ENCODE measurements at places on chromosomes 12 and 14.

GRCh38 chr14:36682338-36682737 is 20.7 kb downstream of the PAX9 start:
- DNase-seq = no peak

GRCh38 chr12:52523824-52524223 is 3.6 kb upstream of the KRT5 start:
- no peak for DNase-seq

GRCh38 chr14:75831952-75832351 is 149.8 kb downstream of the TGFB3 start:
- DNase-seq = peak; percentile 66

DNA sequence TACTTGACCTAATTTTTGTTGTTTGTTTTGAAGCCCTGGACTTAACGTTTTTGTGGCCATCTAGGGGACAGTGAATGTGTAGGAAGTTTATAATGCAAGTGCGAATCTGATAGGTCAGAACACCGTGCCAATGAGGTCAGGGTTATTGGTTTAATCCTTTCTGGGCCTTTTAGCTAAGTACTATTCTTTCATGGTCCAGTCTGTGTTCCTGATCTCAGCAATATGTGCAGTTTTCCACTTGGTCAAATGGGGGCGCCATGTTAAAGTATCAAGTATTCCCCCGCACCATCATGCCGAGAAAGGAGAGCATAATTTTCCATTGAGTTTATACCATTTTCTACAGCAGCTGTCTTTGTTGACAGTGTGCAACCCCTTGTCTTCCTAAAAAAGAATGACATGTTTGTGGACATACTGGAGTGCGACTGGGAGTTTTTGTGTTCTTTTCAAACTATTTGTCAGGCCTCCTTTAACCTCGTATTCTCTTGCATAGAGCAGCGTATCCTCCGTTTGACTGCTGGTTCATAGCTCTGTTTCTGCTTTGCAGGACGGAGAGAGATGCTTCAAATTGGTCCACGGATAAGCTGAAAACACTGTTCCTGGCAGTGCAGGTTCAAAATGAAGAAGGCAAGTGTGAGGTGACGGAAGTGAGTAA is 1.3 kb downstream of the AHSA1 start:
- peak; percentile 72 for DNase-seq

DNA sequence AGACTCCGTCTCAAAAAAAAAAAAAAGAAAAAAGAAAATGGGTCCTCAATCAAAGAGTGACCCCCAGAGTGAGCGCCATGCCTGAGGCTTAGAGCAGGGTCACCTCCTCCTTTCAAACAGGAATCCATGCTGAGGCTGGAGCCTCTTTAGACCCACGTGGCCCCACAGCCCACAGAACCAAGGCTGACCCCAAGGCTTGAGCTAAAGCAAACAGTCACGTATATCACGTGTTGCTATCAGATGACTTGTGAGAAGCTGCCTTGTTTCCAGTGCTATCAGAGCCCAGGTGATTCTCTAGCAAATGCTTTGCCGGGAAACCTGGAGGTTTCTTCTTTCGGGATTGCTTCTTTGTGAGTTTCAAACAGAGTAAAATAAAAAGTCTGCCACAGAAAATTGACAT is 31.7 kb upstream of the DYNC1H1 start:
- DNase-seq = no peak

- DNase-seq = no peak
These were observed 122.7 kb upstream of the CPM start for GRCh38 chr12:69055706-69056105.

DNA sequence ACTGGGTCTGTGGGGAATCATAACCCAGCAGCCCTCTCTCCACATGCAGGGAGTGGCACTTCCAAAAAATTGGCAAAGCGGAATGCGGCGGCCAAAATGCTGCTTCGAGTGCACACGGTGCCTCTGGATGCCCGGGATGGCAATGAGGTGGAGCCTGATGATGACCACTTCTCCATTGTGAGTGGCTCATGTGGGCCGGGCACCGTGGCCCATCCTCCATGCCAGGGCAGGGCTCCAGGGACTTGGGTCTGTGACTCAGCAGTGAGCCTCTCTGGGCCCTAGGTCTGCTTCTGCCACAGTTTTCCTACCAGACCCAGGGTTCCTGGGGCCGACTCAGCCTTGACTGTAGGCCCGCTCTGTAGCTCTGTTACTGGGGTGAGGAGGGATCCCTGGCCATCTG is 2.2 kb downstream of the NPFF start:
- peak; percentile 74 for DNase-seq

- DNase-seq = peak; percentile 94
These were observed 190.2 kb upstream of the SLC38A2 start for GRCh38 chr12:46562625-46563225.

- DNase-seq = no peak
These were observed 19.5 kb upstream of the GAS2L3 start for GRCh38 chr12:100553936-100554335.

- peak; percentile 74 for DNase-seq
These were observed 8.3 kb downstream of the COL2A1 start for GRCh38 chr12:47995981-47996401.

DNA sequence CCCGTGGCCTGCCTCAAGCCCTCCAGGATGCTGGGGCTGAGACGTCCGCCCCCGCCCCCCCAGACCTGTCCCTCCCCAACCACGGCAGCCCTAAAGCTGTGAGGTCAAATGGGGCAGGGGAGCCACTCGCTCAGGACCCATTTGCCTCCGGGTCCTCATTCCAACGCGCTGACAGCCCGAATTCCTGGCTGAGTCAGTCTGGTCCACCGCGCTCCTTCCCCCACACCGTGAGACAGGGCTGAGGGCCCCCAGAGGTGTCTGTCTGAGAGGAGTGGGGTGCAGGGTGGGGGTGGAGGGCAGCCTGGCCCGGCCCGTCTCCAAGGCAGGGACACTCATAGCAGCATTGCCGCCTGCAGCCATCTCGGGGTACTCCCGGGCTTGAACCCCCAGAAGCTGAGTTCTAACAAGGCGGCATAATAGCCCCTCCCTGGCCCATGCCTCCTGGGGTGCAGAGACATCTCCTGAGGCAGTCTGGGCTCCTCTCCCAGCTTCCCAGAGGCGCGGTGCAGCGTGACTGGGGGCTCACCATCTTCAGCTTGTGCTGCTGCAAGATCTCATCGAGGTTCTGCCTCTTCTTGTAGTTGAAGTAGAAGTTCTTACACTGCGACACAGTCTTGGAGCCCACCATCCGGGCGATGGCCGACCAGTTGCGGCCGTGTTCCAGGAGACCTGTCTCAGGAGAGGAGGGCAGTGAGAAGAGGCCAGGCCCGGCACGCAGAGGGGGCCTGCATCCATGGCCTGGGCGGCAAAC is 90.5 kb downstream of the RFLNA start:
- peak; percentile 78 for DNase-seq

DNA sequence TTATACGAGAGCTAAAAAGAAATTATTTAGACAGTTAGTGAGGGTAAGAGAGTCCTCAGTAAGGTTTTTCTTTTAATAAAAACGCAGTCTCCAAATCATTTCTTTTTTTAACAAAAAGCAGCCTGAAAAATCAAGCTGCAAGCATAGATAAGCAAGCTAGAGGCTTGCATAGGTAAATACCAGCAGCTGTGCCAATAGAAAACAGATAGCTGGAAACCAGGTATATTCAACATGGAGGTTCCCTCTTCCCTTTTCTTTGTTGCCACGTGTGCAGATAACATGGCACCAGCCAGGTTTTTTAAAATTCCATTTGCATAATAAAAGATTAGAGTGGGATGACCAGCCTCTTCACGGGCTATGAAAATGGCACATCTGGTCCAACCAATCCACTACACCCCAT is 6.1 kb upstream of the PRKAB1 start:
- no peak for DNase-seq

GRCh38 chr14:45680531-45680930 is 427.5 kb upstream of the MIS18BP1 start:
- DNase-seq = no peak

DNA sequence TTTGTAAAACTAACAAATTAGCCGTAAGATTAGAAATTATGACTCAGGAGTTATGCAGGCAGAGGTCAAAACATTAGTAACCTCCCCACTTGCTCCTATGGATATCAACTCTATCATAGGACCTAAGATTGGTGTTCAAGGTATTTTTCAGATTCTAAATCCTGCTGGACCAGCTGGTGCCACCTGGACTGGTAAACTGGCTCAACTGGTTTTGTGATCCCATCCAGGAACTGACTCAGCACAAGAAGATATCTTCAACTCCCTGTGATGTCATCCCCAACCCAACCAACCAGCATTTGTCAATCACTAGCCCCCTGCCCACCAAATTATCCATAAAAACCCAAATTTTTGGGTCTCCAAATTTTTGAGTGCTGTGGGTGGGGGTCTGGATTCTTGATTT is 98.1 kb upstream of the OR4E1 start:
- DNase-seq = no peak

DNA sequence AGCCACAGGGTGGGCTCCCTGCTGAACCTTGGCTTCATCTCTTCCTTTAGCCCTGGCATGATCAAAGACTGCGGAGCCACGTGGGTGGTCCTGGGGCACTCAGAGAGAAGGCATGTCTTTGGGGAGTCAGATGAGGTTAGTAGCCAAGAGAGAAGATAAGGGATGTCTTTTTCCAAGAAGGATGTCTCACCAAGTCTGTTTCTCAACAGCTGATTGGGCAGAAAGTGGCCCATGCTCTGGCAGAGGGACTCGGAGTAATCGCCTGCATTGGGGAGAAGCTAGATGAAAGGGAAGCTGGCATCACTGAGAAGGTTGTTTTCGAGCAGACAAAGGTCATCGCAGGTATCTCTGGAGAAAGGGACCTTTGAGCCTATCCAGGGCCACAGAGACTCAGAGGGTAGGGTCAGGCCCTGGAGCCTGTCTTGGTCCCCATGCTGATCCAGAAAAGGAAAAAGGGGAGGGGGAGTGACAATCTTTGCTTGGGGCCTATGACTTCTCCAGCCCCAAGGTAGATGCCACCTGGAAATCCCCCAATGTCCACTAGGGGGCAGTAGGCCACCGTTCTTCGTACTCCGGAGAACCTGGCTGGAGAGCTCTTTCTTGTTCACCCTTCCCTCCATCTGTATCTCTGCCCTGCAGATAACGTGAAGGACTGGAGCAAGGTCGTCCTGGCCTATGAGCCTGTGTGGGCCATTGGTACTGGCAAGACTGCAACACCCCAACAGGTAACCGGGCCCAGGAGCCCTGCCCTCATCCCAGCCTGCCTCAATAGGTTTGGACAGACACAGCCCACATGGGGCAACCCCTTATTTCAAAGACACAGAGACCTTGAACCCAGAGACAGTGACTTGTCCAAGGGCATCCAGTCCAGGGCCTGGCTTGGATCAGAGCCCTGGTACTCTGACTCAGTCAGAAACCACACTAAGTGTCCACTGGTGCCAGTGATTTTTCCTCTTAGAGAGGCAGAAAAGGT is 2.0 kb downstream of the TPI1 start:
- peak; percentile 64 for DNase-seq

DNA sequence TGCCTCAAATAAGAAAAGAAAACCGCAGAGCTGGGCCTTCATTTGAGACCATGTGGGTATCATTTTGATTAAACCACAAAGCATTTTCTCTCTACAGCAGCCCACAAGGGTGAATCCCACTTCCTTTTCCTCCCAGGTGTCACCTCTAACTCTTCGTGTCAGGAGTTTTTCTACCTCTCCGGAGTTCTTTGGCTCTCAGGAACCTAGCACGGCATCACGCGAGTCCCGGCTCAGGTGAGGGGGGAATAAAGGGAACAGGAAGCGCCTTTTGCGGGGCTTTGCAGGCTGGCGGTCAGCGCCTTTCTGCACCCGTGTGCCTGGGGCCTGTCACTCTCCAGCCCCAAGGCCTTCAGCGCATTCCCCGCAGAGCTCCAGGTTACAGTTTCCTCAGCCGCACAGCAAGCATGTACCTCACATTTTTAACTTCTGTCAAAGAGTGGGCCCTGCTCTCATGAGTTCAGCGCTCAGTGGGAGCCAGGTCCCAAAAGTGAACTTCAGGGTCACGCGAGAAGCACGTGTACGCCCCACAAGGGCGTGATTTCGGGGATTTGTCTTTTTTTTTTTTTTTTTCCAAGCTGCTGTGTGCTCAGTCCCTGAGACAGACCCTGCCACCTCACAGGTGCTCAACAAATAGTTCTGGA is 740 bp upstream of the PRPF40B start:
- DNase-seq = peak; percentile 23

GRCh38 chr14:99040711-99041110 is 231.3 kb downstream of the BCL11B start:
- no peak for DNase-seq

DNA sequence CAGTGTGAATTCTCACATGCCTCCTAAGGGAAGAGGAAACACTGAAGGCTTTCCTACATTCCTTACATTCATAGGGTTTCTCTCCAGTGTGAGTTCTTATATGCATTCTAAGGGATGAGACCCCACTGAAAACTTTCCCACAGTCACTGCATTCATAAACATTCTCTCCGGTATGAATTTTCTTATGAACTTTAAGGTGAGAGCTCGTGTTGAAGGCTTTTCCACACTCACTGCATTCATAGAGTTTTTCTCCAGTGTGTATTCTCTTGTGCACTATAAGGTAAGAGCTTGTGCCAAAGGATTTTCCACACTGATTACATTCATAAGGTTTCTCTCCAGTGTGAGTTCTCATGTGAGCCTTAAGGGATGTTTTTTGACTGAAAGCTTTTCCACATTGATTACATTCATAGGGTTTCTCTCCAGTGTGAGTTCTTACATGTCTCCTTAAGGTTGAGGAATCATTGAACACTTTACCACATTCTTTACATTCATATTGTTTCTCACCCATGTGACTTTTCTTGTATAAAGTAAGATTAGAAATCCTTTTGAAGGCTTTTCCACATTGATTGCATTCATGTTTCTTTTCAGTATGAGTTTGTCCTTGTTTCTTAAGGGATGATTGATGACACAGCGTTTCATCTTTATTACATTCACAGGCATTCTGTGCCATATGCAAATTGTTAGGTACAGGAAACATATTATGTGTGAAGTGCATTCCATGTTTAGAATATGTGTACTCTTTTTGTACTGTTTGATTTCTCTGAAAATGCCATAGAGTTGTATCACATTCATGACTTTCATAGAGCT is 9.5 kb downstream of the ZNF891 start:
- no peak for DNase-seq

- DNase-seq = peak; percentile 77
These were observed 17.5 kb downstream of the ZNF664 start for GRCh38 chr12:123990511-123990910.

DNA sequence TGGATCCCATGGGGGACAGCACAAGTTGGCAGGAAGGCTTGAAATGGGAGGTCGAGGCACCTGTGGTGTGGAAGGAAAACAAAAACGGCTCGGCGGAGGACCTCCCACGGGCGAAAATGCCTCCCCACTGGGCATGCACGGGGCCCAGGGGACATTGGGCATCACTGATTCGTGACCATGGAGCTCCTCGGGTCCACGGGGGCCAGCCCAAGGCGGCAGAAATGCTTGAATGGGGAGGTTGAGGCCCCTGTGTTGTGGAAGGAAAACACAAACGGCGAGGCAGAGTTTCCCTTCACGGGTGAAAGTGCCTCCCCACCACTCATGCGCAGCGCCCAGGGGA is 376.0 kb downstream of the ALG10 start:
- DNase-seq = no peak

DNA sequence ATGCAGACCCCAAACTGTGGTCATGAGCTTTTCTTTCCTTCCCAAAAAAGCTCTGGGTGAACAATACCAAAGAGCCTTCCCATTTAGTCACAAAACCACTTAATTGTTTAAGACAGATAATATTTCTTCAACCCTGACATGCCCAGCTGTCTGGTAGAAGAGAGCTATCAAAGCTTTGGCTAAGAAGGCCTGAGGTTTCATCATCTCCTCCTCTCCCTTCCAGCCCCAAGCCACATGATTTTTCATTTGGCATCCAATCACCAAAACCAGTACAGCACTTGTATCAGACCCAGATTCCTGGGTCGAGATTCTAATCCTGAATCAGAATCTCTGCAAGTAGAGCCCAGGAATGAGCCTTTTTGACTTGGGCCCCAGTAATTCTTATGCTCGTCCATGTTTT is 199.6 kb upstream of the TMEM260 start:
- peak; percentile 61 for DNase-seq
